ENCODE measurements at places on chromosomes 7 and 10.

DNA sequence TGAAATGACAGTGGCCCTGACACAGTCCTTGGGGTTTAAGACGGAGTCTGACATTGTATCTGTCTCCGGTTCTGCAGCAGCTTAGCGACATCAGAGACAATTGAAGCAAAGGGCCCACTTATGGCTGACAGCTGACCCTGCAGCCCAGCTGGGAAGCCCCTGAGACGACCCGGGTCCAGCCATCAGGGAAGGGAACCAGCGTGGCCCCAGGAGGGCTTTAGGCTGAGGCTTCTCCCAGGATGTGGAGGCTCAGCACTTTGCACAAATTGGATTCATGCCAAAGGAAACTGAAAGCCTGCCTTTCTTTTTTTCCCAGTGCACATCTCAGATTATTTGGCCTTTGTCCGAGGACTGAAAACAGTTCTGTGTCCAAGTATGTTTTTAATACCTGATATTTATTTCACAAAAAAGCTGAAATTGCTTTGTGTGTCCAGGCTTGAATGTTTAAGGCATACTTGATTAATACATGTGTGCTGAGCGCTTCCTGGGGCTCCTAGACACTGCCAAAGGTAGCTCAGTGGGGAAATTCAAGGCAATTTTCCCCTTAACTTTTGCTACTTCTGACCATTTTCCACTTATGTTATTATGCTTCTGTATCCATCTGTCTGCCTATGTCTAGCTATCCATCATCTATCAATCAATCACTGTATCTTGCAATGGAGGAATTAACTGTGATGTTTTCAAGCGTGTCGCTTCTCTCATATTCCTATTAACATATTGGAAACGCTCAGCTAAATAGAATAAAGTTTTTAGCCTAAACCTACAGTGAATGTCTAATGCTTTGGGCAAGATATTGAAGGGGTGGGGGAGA lies 34.8 kb downstream of the KLF6 start:
- DNase-seq = no peak

DNA sequence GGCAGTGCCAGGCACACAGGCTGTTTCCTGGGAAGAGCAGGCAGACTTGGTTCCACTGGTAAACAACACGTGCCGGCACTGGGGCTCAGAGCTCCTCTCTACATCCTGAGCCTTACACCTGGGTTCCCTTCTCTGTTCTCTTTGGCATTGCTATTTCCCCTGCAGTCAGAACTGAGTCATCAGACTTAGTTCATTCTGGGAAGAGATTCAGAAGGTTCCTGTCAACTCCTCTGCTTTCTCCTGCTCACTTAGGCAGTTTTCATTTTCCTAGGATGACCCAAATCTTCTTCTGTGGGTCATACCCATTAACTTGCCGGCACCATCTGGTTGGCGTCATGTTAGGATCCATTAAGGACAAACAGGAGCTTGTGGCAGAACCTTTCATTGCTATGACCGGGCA lies 33.4 kb upstream of the LRRC18 start:
- no peak for DNase-seq

DNA sequence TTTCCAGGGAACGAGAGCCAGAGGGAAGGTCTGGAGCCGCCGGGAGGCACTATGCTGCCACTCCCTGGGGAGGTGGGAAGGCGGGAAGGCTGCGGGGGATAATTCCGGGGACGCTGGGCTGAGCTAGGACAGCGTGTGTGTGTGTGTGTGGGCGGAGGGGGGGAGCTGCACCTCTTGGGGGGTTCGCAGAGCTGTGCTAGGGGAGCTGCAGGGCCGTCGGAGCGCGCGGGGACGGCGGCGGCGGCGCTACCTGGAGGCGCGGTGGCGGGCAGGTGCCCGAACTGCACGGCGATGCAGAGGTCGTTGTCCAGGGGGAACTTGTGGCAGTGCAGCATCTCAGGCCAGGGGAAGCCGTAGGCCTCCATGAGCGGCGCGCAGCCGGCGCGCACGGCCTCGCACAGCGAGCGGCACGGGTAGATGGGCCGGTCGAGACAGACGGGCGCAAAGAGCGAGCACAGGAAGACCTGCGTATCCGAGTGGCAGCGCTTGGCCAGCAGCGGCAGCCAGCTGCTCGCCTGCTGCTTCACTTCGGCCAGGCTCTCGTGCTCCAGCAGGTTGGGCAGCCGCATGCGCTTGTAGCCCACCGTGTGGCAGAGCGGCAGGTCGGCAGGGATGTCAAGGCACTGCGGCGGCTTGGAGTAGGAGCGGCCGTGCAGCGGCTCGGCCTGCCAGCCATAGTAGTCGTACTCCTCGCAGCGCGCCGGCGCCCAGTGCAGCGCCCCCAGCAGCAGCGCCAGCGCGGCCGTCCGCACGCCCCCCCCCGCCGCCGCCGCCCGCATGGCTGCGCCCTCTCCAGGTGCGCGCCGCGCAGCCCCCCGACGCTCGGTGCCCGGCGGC lies 526 bp downstream of the SFRP5 start:
- no peak for DNase-seq

DNA sequence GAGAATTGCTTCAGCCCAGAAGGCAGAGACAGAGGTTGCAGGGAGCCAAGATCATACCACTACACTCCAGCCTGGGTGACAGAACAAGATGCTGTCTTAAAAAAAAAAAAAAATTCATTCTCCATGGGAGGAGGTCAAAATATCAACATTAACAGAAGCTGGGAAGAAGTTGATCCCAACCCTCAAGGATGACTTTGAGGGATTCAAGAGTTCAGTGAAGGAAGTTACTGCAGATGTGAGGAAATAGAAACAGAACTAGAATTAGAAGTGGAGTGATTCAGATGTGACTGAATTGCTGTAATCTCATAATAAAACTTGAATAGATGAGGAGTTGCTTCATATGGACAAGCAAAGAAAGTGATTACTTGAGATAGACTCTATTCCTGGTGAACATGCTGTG lies 19.7 kb upstream of the RPEL1 start:
- DNase-seq = no peak

DNA sequence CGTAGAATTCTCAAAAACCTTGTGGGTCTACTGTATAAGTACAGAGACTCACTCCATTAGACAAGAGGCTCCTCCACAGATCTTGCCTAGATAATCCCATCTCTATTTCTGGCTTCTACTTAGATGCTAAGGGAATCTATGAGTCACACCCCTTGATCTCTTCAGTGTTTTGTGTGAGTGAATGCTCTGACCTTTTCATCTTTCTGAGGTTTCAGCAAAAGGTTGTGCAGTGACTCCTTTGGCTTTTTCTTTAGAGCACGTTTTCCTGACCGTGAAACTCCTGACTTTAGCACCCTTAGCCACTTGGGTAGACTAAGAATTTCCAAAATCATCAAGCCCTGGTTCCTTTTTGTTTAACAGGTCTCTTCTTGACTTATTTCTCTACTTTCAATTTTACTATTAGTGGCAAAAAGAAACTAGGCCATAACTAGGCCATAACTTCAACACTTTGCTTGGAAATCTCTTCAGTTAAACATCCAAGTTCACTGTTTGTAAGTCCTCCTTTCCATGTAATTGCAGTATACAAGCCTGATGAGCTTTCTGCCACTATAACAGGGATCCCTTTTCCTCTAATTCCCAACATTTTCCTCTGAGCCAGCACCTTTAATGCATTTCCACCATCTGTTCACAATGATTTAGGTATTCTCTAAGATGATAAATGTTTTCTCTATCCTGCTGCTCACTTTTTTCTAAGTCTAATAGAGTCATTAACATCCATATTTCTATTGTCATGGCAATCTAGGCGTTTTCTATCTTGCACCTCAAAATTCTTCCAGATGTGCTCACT lies 19.4 kb downstream of the COPG2 start:
- DNase-seq = no peak
